ENCODE measurements at places on chromosomes 7 and 10. TPM values are rescaled to one million over a fixed set of nuclear protein-coding genes. Genes with fewer than 3 reads are reported as not detected.

Gene TMEM236
- polyA plus RNA-seq, result 0.10 TPM

Gene CD36
- 0.31 TPM for polyA plus RNA-seq

Gene KMT2C
- polyA plus RNA-seq, result 32.8 TPM

Gene SCRN1
- 130 TPM for polyA plus RNA-seq
